Right hindlimb (tissue), 1 donor: ENCODE measurements at places on chromosomes 13 and 19.

DNA sequence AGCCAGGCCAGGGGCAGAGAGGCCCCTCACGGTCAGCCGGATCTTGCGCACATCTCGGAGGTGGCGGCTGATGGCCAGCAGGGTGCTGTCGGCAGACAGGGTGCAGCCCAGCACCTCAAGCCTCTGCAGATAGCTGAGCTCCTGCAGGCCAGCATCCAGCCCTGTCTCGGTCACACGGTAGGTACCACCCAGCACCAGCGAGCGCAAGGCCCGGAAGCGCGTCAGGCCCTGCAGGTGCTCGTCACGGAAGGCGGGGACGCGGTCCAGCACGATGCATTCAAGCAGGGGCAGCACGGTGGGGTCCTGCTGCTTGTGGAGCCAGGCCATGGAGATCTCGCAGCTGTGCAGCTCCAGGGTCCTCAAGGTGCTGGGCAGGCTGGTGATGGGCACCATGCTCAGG, 7.7 kb downstream of the FBXL12 start:
- no peak for DNase-seq

DNA sequence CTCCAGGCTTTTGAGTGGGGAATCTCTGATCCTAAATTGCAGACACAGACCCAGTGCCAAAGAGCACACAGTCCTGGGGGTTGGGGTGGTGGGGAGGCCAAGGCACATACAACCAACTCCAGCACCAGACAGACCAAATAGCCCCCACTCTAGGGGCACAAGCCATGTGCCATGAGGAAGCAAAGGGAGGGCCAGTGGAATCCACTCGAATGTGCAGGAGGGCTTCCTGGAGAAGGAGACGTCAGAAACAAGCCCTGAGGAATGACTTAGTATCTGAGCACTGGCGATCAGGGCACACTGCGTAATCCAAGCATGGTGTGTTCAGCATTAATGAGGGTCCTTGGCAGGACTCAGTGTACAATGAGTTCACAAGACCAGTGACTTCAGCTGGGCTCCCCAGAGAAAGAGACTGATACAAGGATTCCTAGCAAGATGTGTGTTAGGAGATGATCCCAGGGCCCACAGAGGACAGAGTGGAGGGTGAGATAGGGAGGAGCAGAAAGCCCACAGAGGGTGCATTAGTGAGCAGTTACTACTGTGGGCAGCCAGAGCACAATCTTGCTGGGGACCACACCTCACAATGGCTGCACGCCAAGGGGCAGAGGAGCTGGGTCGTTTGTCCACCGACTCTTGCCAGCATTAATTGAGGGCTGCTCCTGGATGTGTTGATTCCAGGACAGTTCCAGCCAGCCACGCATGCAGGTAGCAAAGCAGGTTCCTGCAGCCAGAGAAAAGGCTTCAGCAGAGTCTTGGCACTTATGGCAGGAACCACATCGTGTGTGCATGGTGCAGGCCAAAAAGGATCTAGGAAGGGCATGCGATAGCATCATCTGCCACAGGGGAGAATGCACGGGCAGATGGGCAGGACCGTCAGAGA, 152.6 kb upstream of the VSTM2B start:
- DNase-seq = no peak

- no peak for DNase-seq
Observed at GRCh38 chr13:24261566-24261965, 47.8 kb upstream of the C1QTNF9 start.

GRCh38 chr13:21012211-21012610, 49.2 kb downstream of the LATS2 start:
- DNase-seq = no peak

- no peak for DNase-seq
Observed at GRCh38 chr13:67204764-67205163, 25.4 kb downstream of the PCDH9 start.
